ENCODE measurements at places on chromosomes 3 and 15. TPM values are rescaled to one million over a fixed set of nuclear protein-coding genes. Genes with fewer than 3 reads are reported as not detected.

The RTP4 gene
- total RNA-seq, result 2.8 TPM

The DNAJC17 gene
- total RNA-seq, result 26.3 TPM

- no peaks in the 10 kb centered on the region for H3K4me1 ChIP-seq
- H3K36me3 ChIP-seq, result no peaks in the 10 kb centered on the region
- no peak for DNase-seq
- no peaks in the 10 kb centered on the region for H3K27me3 ChIP-seq
- H3K27ac ChIP-seq, result no peak overlapping the region
These were observed 11.2 kb upstream of the P2RY1 start for GRCh38 chr3:152823781-152824180.

The DENND6A gene
- 22.5 TPM for total RNA-seq

The NEK10 gene
- 0.36 TPM for total RNA-seq

The NDUFAF3 gene
- 35.1 TPM for total RNA-seq

- H3K27me3 ChIP-seq, result no peaks in the 10 kb centered on the region
- H3K27ac ChIP-seq, result no peak overlapping the region
- no peak overlapping the region for H3K4me3 ChIP-seq
- peaks cover 6% of the 10 kb centered on the region for H3K36me3 ChIP-seq
These were observed 31.8 kb downstream of the UPK1B start for GRCh38 chr3:119205209-119205608.

- H3K4me3 ChIP-seq, result peak overlapping the region; percentile 81
- H3K36me3 ChIP-seq, result no peaks in the 10 kb centered on the region
- H3K27ac ChIP-seq, result no peak overlapping the region
- H3K27me3 ChIP-seq, result peaks cover 73% of the 10 kb centered on the region
- peaks cover 32% of the 10 kb centered on the region for H3K4me1 ChIP-seq
- DNase-seq, result peak; percentile 35
These were observed 40.3 kb downstream of the CHST14 start for GRCh38 chr15:40511093-40511471.

Measured in activated T-cell treated with anti-CD3 and anti-CD28 coated beads, Interleukin-2, amount 50 U/mL, for 72 hours (primary cell).